PC-9 (cell line): ENCODE measurements at places on chromosomes 1 and 21. TPM values are rescaled to one million over a fixed set of nuclear protein-coding genes. Genes with fewer than 3 reads are reported as not detected.

GRCh38 chr1:12409681-12410080 lies 179.9 kb downstream of the VPS13D start:
- DNase-seq, result no peak

- DNase-seq, result no peak
Measured at GRCh38 chr1:151799179-151800022, 5.8 kb downstream of the LINGO4 start.

DNA sequence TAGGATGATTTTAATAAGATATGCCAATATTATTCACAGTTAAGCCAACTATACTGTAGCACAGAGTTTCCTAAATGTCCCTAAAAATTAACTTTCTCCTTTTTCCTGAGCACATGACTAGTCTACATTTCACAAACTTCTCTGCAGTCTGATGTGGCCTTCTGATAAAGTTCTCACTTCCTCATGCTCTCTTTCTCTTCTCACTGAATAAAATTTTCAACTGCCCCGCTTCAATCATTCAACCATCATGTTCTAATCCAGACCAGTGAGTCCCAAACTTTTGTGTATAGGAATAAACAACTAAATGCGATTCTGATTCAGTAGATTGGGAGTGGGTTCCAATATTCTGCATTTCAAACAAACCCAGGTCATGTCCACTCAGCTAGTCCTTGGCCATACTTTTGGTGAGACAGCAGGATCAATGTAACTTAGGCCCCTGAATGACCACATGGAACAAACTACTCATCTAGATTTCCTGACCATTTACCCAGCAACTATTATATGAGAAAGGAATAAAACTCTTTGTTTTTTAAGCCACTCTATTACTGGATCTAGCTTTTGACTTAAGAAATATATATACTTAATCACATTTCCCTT lies 20.1 kb downstream of the TUT4 start:
- DNase-seq, result no peak

DNA sequence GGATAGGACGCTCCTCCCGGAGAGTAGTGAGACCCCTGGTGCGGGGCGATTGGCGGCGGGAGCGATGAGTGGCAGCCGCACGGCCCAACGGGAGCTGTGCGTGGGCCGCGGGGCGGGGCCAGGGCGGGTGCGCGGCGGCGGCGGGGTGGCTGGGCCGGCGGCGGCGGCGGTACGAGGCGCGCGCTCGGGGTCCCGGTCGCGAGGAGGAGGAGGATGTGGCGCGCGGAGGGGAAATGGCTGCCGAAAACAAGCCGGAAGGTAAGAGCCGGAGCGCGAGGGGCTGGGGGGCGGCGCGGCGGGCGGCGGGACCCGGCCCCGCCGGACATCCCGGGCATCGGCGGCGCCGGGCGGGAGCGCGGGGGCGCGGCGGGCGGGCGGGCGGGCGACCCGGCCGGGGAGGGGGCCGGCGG lies at the start of gene CAMTA1:
TSS of gene CAMTA1 (plus strand) at position 137 of the 410 bp plus-strand sequence. CDS start at position 214, 77 bp downstream.
- DNase-seq, result no peak

DNA sequence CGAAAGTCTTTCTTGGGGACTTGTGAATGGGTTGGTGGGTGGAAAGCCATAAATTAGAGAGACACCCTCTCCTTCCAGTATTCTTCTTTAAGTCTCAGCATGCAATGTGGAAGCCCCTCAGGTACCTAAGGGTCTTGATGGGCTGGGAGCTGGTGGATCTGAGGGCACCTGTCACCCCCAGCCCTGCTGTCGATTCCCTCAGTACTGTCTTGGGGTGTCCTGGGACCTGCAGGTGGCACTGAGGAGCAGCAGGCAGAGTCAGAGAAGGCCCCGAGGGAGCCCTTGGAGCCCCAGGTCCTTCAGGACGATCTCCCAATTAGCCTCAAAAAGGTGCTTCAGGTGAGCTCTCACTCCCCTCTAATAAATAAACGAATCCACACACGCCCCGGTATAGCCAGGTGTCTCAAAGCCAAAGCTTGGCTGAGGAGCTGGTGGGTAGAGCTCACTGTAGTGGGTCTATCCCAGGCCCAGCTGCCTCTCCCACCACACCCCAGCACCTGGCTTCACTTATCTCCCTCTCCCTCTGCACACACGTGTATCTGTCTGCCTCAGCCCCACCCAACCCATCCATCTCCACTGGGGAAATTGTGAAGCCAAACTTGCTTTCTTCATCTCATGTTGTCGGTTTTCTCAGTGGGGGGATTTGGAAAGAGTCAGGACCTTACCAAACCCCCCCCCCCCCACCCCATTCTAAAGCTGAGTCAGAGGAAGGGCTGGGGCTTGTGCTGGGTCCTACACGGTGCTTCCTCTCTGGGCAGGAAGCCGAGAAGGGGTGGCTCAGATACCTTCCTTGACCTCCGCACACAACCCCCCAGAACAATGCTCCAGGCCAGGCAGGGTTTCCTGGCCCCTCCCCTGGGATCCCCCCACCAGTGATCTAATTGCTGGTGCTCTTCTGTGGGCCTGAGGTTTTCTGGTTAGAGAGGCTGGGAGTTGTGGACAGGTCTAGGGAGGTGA lies 1.6 kb downstream of the ADAM15 start:
- DNase-seq, result peak; percentile 43

DNA sequence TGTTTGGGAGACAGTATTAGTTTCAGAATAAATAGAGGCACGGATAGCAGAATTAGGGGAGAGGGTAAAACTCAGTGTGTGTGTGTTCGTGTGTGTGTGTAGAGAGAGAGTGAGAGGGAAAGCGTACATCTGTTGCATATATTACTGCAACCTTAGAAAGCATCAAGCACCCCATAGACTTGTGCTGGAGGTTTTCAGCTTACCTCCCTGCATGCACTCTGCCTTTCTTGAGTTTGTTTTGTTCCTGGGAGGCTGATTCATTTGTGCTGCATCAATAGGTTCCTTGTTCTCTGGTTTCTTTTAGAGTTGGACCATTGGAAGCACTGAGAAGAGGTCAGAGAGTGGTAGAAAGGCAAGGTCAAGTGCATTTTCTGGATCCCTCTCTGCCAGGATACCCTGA lies 104.4 kb upstream of the KCNK1 start:
- DNase-seq, result no peak

DNA sequence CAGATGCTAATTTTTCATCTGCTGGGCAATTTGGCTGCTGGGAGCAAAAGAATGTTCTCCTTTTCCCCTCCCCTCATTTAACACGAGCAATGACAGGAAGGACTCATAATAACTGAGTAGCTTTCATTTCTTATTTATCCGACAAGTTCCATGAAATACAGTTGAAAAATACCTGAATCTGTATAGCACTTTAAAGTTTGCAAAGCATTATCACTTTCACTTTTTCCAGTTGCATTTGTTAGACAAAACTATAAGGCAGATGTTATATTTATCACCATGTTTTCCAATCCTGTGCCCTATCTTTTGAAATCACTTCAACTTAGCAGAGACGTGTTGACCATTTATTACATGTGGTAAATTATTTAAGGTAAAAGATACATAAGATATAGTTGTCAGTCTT lies 350.6 kb upstream of the SGIP1 start:
- DNase-seq, result no peak

GRCh38 chr1:168801032-168801745 lies 72.2 kb upstream of the DPT start:
- DNase-seq, result no peak

DNA sequence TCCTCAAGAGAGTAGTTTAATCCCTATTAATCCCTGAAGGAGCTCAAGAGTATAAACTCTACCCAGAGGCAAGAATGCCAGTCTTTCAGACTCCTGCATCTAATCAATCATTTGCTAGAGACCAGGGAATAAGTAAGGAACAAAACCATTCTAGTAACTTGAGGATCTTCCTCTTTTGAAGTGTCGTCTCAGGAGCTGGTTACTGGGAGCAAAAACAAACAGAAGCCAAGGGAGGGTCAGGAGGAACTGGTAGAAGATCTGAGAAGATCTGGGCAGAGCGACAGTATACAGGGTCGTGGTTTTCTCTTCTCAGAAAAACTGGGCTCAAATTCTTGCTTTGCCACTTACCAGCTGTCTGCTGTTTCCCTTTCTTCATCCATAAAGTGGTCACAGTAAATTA lies 69.3 kb downstream of the RPS6KA1 start:
- DNase-seq, result no peak

The GRHL3 gene
- total RNA-seq, result 1.1 and 1.7 TPM in 2 replicates
